Transverse colon (tissue), 4 donors: ENCODE measurements at places on chromosomes 2 and 18. TPM values are rescaled to one million over a fixed set of nuclear protein-coding genes. Genes with fewer than 3 reads are reported as not detected.

- peak; percentile 27 for DNase-seq
Observed at GRCh38 chr2:227888289-227888688, 16.9 kb downstream of the DAW1 start.

DNA sequence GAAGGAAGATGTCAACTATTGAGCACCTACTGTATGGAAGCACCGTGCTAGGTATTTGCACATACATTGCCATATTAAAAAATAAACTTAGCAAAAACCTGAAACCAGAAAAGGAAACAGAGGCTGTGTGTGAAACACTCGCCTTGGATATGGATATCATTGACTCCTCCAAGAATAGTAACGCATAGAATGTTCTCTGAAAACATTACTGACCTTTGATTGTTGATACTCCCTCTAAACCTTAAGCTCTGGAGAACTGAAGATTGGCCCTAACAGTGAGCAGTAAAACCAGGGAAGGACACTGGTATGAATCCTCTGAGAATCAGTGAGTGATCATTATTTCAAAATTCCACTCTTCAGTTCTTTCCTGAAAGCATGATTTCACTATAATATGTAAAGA is 236.8 kb downstream of the CDH20 start:
- no peak for DNase-seq

- no peak for DNase-seq
Observed at GRCh38 chr2:75592030-75592429, 31.3 kb upstream of the EVA1A start.

GRCh38 chr2:240615820-240616547 is 9.3 kb upstream of the GPR35 start:
- peak; percentile 5 for DNase-seq

GRCh38 chr2:56522605-56523089 is 338.9 kb downstream of the CCDC85A start:
- DNase-seq = no peak

DNA sequence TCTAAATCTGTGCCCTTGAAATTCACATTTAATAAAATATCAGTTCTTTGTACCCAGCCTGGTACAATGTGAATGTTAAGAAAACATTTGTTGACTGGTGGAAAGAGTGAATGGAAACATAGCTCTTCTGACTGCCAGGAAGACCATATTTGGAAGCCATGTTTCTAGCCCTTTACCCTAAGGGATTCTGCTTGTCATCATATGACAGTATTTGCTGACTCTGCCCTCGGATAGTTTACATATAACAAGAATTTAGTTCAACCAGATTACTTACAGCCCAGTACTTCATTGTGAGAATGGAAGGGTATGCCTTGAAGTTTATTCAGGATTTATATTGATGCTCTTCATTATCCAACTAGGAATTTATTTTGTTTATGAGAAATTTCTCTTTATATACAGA is 13.8 kb upstream of the KCNS3 start:
- DNase-seq = no peak

GRCh38 chr2:88697370-88698026 is 6.0 kb downstream of the RPIA start:
- DNase-seq = no peak

GRCh38 chr2:45627911-45628310 is 16.8 kb upstream of the SRBD1 start:
- DNase-seq = no peak

DNA sequence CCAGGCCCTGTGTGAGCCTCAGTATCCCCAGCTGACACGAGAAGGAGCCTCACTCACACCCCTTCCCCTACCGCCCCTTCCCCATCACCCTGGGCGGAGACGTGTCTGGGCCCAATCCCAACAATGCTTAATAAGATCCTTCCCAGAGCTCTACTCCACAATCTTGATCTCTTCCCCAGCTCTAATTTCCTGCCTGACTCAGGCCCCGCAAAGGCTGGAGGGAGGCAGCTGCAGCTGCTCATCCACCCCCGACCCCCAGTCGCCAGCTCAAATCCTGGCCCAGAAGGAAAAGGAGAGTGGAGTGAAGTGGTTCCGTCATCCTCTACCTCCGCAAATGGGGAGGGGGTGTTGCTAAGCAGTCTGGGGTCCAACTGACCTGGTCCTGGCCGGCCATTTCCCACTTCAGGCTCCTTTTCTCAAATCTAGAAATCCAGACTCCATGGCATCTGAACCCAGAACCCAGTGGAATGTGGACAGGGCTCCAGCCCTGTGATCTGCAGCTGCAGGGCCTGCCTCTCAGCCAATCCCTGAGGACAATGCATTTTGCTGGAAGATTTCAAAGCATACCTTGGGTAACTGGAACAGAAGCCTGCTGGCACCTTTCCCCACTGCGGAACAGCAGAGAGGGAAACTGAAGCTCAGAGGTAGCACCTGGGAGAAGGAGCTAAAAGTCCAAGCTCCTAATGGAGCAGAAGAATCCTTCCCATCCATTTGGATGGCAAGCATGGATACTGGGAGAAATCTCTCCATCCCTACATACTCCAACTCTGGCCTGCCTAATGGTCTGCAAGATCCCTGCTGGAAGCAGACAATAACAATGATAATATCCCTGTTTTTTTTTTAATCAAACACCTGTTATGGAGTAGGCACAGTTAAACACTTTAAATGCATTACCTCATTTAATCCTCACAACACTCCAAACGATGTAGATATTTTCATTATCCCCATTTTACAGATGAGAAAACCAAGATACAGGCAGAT is 5.6 kb upstream of the TNS1 start:
- DNase-seq = no peak

GRCh38 chr18:11823545-11823944 is 27.7 kb upstream of the CHMP1B start:
- DNase-seq = no peak

DNA sequence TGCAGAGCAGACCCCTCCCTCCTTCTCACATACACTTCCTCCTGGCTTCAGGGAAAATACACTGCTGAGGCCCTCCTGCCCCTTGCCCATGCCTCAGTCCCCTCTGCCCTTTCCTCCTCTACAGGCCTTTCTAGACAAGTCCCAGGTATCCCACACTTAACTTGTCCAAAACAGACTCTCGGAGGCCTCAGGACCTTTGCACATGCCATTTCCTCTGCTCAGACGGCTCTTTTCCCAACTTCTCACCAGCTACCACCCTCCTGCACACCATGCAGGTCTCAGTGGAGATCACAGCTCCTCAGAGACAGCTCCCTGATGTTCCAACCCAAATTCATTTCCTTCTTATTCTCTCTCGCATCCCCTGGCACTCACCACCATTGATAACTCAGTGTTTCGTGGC is 11.7 kb downstream of the TBC1D8 start:
- no peak for DNase-seq

DNA sequence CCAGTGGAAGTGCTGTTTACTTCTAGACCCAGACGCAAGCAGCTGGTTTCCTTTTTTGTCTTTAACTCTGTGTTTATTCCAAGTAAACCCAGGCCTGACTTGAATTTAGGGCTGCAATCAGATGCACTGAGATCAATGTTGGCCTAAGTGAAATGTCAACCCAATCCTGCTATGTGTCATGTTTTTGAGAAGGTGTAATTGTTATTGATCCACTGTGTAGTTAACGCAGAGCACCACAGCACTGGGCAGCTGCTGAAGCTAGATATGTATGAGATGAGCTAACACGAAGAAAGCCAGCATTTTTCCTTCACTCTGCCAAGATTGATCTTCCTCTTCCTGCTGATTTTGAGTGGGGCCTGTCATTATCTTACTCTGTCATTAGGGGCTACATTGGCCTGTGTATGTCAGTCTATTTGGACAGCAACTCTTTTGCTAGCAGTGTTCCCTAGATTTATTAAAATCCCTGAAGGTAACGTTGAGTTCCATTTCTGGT is 18.9 kb upstream of the DLX1 start:
- DNase-seq = no peak

GRCh38 chr2:229586012-229586411 is 128.3 kb downstream of the DNER start:
- no peak for DNase-seq

DNA sequence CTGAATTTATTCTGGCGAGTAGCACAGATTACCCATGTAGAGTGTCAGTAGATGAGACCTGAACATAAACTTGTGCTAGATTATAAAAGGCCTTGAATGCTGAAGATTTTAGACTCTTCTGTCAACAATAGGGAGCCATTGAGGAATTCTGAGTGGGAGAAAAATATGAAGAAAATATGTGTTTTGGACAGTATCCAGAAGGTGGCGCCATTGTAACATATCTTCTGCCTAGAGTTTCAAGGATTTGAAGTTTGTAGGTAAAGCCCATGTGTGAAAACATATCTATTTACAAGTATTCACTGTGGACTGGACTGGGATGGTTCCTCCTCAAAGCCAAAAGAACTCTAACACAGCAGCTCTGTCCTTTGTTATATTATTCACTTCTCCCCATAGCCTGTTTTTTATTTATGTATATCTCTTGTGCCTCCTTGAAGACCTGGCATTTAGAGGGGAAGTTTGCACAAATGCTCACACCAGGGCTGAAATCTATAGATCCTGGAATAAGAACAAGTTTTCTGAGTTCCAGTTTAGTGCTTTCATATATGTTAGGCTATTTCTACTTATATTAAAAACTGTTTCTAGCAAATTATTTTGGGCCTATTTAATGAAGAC is 124.9 kb downstream of the RDH14 start:
- DNase-seq = no peak

The NT5C1B gene
- not detected for total RNA-seq

The MORN2 gene
- not detected for total RNA-seq

The NEU2 gene
- total RNA-seq = 0.41 TPM

The LONRF2 gene
- total RNA-seq = 2.5 TPM

The ATOH8 gene
- 14.6 TPM for total RNA-seq

The EPC2 gene
- total RNA-seq = 40.4 TPM
